Mesangial cell (primary cell): ENCODE measurements at places on chromosomes 6 and 20. TPM values are rescaled to one million over a fixed set of nuclear protein-coding genes. Genes with fewer than 3 reads are reported as not detected.

PI16 gene
- 0.33 TPM in 1 of 2 replicates, not detected in the other for total RNA-seq

TPX2 gene
- 8.1 and 134 TPM in 2 replicates for total RNA-seq

CST5 gene
- total RNA-seq: 0.33 and 4.8 TPM in 2 replicates

TAGAP gene
- total RNA-seq: not detected in 2 replicates

LZTS3 gene
- 5.8 and 7.0 TPM in 2 replicates for total RNA-seq

GRM1 gene
- total RNA-seq: under 0.01 and 0.25 TPM in 2 replicates

FAM209B gene
- total RNA-seq: not detected in 2 replicates

EPPIN gene
- not detected in 2 replicates for total RNA-seq

ENPP3 gene
- total RNA-seq: 0.13 TPM in 1 of 2 replicates, not detected in the other

HBS1L gene
- 26.1 and 48.1 TPM in 2 replicates for total RNA-seq

MATN4 gene
- total RNA-seq: not detected in 2 replicates

NFATC2 gene
- total RNA-seq: 2.3 and 3.5 TPM in 2 replicates

FITM2 gene
- total RNA-seq: 4.7 and 5.8 TPM in 2 replicates

PCK1 gene
- total RNA-seq: not detected in 2 replicates

OLIG3 gene
- not detected in 2 replicates for total RNA-seq

CDH22 gene
- not detected in 2 replicates for total RNA-seq

BPIFA1 gene
- not detected in 2 replicates for total RNA-seq

PPP1R16B gene
- under 0.01 TPM in 1 of 2 replicates, not detected in the other for total RNA-seq
